Prostate gland (tissue), 2 donors: ENCODE measurements at places on chromosomes 7 and 10. TPM values are rescaled to one million over a fixed set of nuclear protein-coding genes. Genes with fewer than 3 reads are reported as not detected.
A peak's percentile ranks its signal among the peaks of the same experiment; 100 is the strongest.

- H3K4me3 ChIP-seq, result no peak overlapping the region
- no peak for DNase-seq
- no peaks in the 10 kb centered on the region for H3K27me3 ChIP-seq
- no peak overlapping the region for H3K27ac ChIP-seq
- no peaks in the 10 kb centered on the region for H3K36me3 ChIP-seq
These were observed 23.2 kb downstream of the CYP26A1 start for GRCh38 chr10:93096901-93097300.

- H3K4me3 ChIP-seq, result no peak overlapping the region
- H3K36me3 ChIP-seq, result no peaks in the 10 kb centered on the region
- DNase-seq, result no peak
These were observed 59.0 kb downstream of the PALD1 start for GRCh38 chr10:70537398-70538194.

DNA sequence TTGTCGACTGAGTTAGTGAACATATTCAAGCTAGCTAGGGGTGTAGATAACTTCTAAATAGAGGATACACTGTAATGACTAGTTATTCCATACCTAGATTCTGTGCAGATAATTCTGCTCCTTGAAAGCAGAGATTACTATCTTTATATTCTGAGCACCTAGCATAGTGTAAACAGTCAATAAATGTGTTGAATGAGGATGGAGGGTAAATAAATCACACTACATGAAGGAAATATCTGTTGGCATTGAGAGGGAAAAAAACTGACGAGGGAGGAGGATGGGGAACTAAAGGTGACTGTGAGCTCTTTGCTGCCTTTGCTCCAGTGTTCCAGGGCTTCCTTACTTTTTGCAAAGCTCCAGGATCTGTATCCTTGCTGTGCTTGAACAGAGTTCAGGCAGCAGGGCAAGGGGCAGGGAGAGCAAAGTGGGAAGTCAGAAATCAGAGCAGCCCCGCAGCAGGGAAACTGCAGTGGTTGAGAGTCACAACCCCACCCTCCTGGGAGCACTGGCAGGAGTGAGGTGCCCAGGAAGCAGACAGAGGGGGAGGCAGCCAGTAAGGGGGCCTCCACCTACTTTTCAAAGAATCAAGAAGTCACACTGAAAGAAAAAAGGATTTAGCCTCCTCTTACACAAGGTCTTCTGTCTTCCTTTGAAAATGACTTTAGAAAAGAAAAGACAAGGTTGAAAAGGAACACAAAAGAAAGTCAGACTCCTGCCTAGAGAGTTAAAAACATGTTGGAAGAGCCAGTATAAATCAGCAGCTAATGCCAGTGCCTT is 71.8 kb upstream of the LRRN3 start:
- H3K27me3 ChIP-seq, result no peaks in the 10 kb centered on the region
- H3K4me3 ChIP-seq, result no peak overlapping the region
- H3K4me1 ChIP-seq, result no peaks in the 10 kb centered on the region

The NODAL gene
- not detected for total RNA-seq

DNA sequence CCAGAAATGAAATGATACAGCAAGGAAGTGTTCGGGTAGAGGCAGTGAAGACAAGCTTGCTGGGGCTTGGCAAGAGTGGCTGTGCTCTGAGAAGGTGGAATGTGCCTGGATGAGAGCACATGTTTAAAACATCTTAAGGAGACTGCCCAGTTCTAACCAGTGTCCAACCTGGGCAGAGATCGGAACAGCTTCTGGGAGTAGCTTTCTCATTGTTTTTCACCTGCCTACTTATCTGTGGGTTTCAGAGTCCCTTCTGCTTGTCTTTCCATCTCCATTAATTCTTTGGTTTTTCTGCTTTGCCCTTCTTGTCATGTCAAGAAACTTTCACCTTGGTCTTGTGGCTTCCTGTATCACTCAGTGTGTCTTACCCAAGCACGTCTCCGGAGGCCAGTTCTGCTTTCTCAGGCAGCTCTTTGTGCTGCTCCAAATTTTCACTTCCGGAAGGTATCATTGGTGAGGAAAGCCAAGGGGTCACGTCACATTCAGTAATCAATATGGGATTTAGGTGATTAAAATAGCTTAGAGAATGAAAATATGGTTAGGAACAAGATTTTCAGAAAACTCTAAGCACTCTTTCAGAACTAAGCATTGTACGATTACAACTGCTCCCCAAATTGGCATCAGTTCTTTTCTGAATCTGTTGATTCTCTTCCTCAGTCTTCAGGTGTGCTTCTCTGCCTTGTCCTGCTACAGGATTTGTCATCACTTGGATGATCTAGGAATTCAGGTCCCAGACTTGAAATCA is 5.5 kb upstream of the LAMB4 start:
- no peaks in the 10 kb centered on the region for H3K36me3 ChIP-seq
- no peaks in the 10 kb centered on the region for H3K27me3 ChIP-seq
- H3K4me3 ChIP-seq, result no peak overlapping the region
- H3K27ac ChIP-seq, result no peak overlapping the region
- no peak for DNase-seq

GRCh38 chr10:47371629-47372485 is 12.2 kb downstream of the ZNF488 start:
- no peak overlapping the region for H3K4me3 ChIP-seq
- DNase-seq, result no peak
- H3K4me1 ChIP-seq, result no peaks in the 10 kb centered on the region
- H3K36me3 ChIP-seq, result no peaks in the 10 kb centered on the region
- H3K27ac ChIP-seq, result no peak overlapping the region

GRCh38 chr7:93228302-93228701 is 2.0 kb upstream of the HEPACAM2 start:
- H3K4me3 ChIP-seq, result no peak overlapping the region
- no peaks in the 10 kb centered on the region for H3K4me1 ChIP-seq
- no peak overlapping the region for H3K27ac ChIP-seq
- DNase-seq, result peak; percentile 40
- no peaks in the 10 kb centered on the region for H3K27me3 ChIP-seq
- no peaks in the 10 kb centered on the region for H3K36me3 ChIP-seq

DNA sequence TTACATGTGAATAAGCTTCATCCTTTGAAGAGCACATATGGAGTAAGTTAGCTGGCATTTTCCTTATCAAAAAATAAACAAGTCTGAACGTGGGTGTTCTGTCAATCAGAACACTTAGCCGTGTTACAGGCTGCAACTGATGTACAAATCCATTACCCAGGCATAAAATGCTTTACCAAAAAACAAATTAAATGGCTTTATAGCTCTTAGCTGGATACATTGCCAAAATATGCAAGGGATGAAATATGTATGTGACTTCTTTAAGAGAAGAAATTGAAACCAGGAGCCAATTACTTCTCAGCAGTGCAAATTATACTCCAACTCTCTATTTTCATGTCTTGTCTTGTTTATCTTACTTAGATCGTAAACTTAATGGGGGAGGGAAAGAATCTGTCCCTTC is 214.8 kb downstream of the DGKB start:
- H3K4me3 ChIP-seq, result no peak overlapping the region
- no peaks in the 10 kb centered on the region for H3K36me3 ChIP-seq
- H3K27me3 ChIP-seq, result no peaks in the 10 kb centered on the region
- DNase-seq, result no peak

DNA sequence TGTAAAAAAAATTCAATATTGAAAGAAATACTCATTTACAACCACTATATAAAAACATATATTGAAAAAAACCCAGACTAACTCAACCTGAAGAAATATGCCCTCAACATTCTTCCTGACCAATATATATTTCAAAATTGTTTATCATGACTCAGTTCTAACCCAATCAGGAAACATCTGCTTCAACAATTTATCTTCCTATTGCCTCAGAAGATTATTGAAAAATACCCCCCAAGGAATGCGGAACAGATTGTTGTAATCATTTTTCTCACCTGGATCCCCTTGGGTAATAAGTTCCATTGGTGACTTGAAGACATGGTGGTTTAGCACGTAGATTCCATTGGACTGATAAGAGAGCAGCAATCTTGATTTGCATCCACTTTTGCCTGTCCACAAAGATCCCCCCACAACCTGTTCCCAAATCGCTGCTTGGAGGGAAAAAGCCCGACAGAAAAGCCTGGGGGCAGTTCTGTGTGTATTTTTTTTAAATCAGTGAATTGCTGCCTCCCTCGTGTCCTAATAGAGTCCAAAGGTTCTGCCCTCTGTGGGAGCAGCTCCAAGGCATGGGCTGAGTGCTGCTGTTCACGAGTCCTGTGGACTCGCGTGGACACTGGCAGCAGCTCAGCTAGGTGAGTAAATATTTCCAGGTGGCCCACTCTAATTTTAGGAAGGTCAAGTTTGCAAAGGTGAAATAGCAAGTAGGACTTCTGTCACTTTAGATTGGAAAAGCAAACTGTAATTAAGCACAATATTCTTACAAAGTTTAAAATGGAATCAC is 5.9 kb upstream of the INHBA start:
- no peaks in the 10 kb centered on the region for H3K36me3 ChIP-seq
- H3K27ac ChIP-seq, result no peak overlapping the region
- H3K4me3 ChIP-seq, result no peak overlapping the region

- no peaks in the 10 kb centered on the region for H3K27me3 ChIP-seq
- H3K4me1 ChIP-seq, result peaks cover 6% of the 10 kb centered on the region
- no peak for DNase-seq
- no peak overlapping the region for H3K4me3 ChIP-seq
- H3K36me3 ChIP-seq, result no peaks in the 10 kb centered on the region
These were observed 473.7 kb upstream of the PODXL start for GRCh38 chr7:132030086-132030568.

The ACTL6B gene
- total RNA-seq, result 2.4 TPM

GRCh38 chr7:43467406-43467805 is 115.5 kb upstream of the STK17A start:
- no peaks in the 10 kb centered on the region for H3K4me1 ChIP-seq
- DNase-seq, result no peak
- H3K36me3 ChIP-seq, result no peaks in the 10 kb centered on the region
- no peak overlapping the region for H3K4me3 ChIP-seq
- no peaks in the 10 kb centered on the region for H3K27me3 ChIP-seq
- no peak overlapping the region for H3K27ac ChIP-seq

The PIK3CG gene
- total RNA-seq, result 0.87 TPM

DNA sequence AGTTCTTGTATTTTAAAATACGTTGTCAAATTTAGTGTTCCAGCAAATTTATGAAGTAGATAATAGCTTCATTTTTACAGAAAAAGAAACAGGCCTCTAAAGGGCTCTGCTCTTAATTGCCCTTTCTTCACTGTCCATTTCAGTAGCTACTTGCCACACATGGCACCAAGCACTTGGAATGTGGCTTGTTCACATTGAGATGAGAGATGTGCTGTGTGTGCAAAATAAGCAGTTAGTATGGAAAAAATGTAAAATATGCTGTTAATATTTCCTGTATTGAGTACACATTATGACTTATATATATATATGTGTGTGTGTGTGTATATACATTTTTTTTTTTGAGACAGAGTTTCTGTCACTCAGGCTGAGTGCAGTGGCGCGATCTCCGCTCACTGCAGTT is 19.5 kb downstream of the RBM33 start:
- no peak for DNase-seq
- no peaks in the 10 kb centered on the region for H3K4me1 ChIP-seq
- H3K27ac ChIP-seq, result no peak overlapping the region
- no peaks in the 10 kb centered on the region for H3K27me3 ChIP-seq

- H3K27me3 ChIP-seq, result no peaks in the 10 kb centered on the region
- H3K4me1 ChIP-seq, result no peaks in the 10 kb centered on the region
These were observed 325.1 kb upstream of the ZNF32 start for GRCh38 chr10:43973801-43974200.

GRCh38 chr7:8433477-8434289 is at the start of gene NXPH1:
TSS of gene NXPH1 (plus strand) at chr7:8433609.
- peaks cover 34% of the 10 kb centered on the region for H3K27me3 ChIP-seq
- H3K4me1 ChIP-seq, result no peaks in the 10 kb centered on the region
- no peak within 1 kb of the TSS for H3K4me3 ChIP-seq
- no peaks in the 10 kb centered on the region for H3K36me3 ChIP-seq
- no peak within 1 kb of the TSS for H3K27ac ChIP-seq

DNA sequence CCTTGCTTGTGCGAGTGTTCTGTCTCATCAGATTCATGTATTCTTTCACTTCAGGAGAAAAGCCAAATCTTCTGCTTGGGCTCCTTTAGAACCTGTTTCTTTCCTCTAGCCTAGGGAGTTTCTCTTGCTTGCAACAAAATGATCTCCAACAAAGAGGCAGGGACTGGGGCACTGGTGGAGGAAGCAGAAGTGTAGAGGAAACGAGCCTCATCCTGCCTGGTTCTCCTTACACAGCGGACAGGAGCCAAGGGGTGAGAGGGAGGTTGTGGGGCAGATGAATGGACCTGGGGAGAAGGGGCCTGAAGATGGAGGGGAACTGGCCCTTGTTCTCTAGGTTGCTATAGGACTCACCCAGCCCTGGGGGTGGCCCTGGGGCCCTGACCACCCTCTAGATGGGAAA is 141.1 kb downstream of the PKD1L1 start:
- H3K4me3 ChIP-seq, result no peak overlapping the region
- H3K36me3 ChIP-seq, result no peaks in the 10 kb centered on the region
- H3K4me1 ChIP-seq, result peaks cover 6% of the 10 kb centered on the region
- H3K27me3 ChIP-seq, result no peaks in the 10 kb centered on the region
- DNase-seq, result no peak
- peak overlapping the region; percentile 23 for H3K27ac ChIP-seq

DNA sequence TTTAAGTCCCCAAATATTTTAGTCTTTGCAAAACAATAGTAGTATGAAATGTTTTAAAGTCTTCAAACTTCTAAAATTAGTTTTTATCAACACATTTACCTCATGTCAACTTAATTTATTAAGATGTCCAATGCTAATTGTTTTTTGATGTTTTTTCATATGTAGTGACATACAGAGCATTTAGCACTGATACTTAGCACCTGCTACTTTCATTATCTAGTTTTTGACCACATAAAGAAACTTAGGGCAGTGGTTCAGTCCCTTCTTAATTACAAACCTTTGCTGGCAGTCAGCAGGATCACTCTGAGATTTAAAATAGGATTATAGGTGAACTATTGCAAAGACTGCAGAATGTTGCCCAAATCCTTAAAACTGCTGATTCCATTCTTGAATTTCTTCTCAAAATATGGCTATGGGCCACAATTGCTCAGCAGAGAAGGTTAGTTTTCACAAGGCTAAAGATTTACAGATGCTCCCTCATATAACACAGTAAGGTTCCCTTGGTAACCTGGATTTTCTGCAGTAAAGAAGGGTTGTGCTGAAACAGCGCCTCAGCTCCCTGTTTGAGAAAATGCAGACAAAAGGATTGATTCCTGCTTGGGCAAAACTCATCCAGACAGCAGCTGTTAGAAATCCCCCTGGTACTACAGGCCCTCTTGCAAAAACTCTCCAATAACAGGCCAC is 3.4 kb downstream of the GPR85 start:
- H3K27ac ChIP-seq, result no peak overlapping the region
- no peak overlapping the region for H3K4me3 ChIP-seq
- no peak for DNase-seq

DNA sequence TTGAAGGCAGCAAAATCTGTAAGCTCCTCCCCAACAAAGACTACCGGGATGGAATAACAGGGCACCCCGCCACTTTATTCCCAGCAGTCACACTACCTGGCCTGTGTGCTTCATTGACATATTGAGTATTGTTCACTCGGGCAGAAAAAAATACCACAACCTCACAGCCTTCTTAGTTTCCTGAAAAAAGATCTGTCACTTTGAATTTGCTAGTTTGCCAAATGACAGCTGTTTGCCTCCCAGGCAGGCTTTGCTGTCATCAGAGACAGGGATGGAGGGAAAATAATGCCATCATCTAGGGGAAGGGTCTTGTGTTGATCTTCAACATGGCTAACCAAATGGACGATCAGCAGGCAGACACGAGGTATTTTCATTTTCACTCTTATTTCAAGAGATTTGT is 26.9 kb downstream of the BMPER start:
- no peaks in the 10 kb centered on the region for H3K36me3 ChIP-seq
- H3K27ac ChIP-seq, result no peak overlapping the region

The SLC29A4 gene
- total RNA-seq, result 11.6 TPM

The VWA2 gene
- total RNA-seq, result 24.2 TPM

The LRGUK gene
- 1.3 TPM for total RNA-seq

- H3K4me3 ChIP-seq, result no peak overlapping the region
- H3K4me1 ChIP-seq, result no peaks in the 10 kb centered on the region
- no peak overlapping the region for H3K27ac ChIP-seq
These were observed 5.8 kb downstream of the UNCX start for GRCh38 chr7:1238450-1238882.
